ENCODE measurements at places on chromosomes 1 and 21.

- no peak for DNase-seq
These were observed 1.4 kb upstream of the TNR start for GRCh38 chr1:175744833-175745232.

DNA sequence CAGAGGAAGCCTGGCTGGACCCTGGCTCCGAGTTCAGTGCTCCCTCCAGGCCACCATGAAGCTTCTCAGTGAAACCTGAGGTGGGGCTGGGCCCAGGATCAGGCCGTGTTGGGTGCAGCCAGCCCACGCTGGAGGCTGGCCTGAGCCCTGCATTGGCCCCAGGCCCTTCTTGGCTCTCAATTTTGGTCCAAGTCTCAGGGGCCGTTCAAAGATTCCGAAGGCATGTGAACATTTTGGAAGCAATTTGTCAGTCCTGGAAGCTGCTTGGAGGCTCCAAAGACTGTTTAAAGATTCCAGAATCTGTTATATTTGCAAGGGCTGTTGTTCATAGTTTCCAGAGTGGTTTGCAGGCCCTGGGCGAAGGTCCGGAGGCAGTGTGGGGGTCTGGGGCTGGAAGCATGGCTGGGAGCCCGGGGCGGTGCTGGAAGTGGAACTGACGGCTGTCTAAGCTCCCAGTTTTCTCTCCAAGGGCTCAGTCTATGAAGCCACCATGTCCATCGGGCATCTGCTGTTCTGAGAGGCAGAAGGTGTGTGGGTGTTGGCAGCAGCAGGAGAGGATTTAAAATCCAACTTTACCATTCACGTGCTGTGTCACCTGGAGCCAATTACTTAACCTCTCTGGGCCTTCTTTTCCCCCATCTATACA, 104.9 kb downstream of the EPHB2 start:
- DNase-seq = no peak

GRCh38 chr1:54356680-54357147, 49.5 kb downstream of the SSBP3 start:
- no peak for DNase-seq

- DNase-seq = no peak
These were observed 60.3 kb downstream of the CDC42BPA start for GRCh38 chr1:227257964-227258363.

- DNase-seq = no peak
These were observed 191.0 kb upstream of the C1orf174 start for GRCh38 chr1:4090976-4091660.
